ENCODE measurements at places on chromosomes 3 and 15. TPM values are rescaled to one million over a fixed set of nuclear protein-coding genes. Genes with fewer than 3 reads are reported as not detected.

GRCh38 chr15:27686971-27687370, 412.1 kb downstream of the OCA2 start:
- H3K36me3 ChIP-seq: no peaks in the 10 kb centered on the region
- H3K4me3 ChIP-seq: no peak overlapping the region
- DNase-seq: no peak
- H3K27me3 ChIP-seq: no peaks in the 10 kb centered on the region
- no peak overlapping the region for H3K27ac ChIP-seq

DNA sequence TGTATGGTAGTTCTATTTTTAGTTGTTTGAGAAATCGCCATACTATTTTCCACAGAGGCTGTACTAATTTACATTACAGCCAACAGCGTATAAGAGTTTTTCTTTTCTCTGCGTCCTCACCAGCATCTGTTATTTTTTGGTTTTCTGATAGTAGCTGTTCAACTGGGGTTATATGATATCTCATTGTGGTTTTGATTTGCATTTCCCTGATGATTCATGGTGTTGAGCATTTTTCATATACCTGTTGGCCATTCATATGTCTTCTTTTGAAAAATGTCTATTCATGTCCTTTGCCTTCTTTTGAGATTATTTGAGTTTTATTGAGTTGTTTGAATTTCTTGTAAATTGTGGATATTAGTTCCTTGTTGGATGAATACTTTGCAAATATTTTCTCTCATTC, 114.6 kb downstream of the LRRK1 start:
- no peak overlapping the region for H3K27ac ChIP-seq
- no peaks in the 10 kb centered on the region for H3K4me1 ChIP-seq
- no peaks in the 10 kb centered on the region for H3K27me3 ChIP-seq
- no peak overlapping the region for H3K4me3 ChIP-seq
- DNase-seq: no peak

DNA sequence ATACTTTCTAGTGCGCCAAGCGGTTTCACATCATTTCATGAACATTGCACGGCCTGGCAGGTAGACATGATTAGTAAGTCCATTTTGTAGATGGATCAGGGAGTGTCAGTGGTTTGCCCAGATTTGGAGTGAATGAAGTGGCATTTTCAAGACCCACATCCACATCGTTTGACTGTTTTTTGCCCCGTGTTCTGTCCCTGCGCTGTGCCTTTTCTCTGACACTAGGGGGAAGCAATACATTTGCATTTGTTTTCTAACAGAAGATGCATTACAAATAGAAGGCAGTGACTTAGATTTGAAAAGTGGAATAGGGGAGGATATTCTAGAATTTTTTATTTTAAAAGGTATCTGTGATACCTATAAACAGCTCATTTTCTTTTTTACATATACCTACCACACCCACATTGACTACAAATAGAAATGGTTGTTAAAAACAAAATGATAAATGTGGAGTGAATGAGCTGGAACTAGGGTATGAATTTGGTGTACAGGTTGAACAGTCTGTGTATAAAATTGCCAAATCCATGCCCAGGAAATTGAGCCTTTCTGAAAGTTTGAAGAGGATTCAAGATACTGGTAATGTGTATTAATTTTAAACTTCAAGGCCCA, 98.0 kb downstream of the USP13 start:
- H3K27me3 ChIP-seq: no peaks in the 10 kb centered on the region
- peaks cover 28% of the 10 kb centered on the region for H3K36me3 ChIP-seq
- no peak overlapping the region for H3K27ac ChIP-seq
- no peak overlapping the region for H3K4me3 ChIP-seq
- peak; percentile 54 for DNase-seq
- peaks cover 6% of the 10 kb centered on the region for H3K4me1 ChIP-seq

- H3K27ac ChIP-seq: no peak overlapping the region
- no peak for DNase-seq
- no peaks in the 10 kb centered on the region for H3K27me3 ChIP-seq
- no peak overlapping the region for H3K4me3 ChIP-seq
- H3K4me1 ChIP-seq: peaks cover 4% of the 10 kb centered on the region
- peaks cover 40% of the 10 kb centered on the region for H3K36me3 ChIP-seq
These were observed 24.3 kb downstream of the NXPE3 start for GRCh38 chr3:101803173-101803782.

INSYN1 gene
- total RNA-seq: 8.0 TPM

GRCh38 chr3:24493746-24494617, 668 bp downstream of the THRB start:
- H3K4me3 ChIP-seq: peak overlapping the region; percentile 98
- H3K27me3 ChIP-seq: peaks cover 15% of the 10 kb centered on the region
- H3K27ac ChIP-seq: peak overlapping the region; percentile 80
- peaks cover 16% of the 10 kb centered on the region for H3K4me1 ChIP-seq
- peak; percentile 85 for DNase-seq

- peak; percentile 86 for DNase-seq
- H3K4me1 ChIP-seq: peaks cover 30% of the 10 kb centered on the region
- H3K36me3 ChIP-seq: peaks cover 2% of the 10 kb centered on the region
- peak within 1 kb of the TSS; percentile 84 for H3K27ac ChIP-seq
- H3K27me3 ChIP-seq: no peaks in the 10 kb centered on the region
- H3K4me3 ChIP-seq: peak within 1 kb of the TSS; percentile 77
These were observed at the start of gene DIS3L for GRCh38 chr15:66293419-66294156. TSS of gene DIS3L (plus strand) at chr15:66293568. CDS start at chr15:66293597, 29 bp downstream.

DNA sequence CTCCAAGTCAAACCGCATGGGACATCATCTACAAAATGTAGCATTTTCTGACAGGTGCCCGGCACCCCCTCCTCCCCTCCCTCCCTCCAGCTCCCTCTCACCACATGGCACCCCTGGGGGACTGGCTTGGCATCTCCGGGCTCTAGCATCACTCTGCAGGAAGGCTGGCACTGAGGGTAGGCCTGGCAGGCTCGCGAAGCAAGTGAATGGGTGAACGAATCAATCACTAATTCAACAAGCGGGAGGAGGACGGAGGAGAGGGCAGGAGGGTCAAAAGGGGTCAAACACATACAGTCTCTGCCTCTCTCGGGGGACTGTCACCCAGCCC, 155.7 kb downstream of the NUP210 start:
- no peaks in the 10 kb centered on the region for H3K4me1 ChIP-seq
- no peaks in the 10 kb centered on the region for H3K36me3 ChIP-seq
- peaks cover 24% of the 10 kb centered on the region for H3K27me3 ChIP-seq
- H3K27ac ChIP-seq: no peak overlapping the region
- no peak for DNase-seq
- H3K4me3 ChIP-seq: no peak overlapping the region

SLC6A11 gene
- not detected for total RNA-seq

A4GNT gene
- not detected for total RNA-seq

DNA sequence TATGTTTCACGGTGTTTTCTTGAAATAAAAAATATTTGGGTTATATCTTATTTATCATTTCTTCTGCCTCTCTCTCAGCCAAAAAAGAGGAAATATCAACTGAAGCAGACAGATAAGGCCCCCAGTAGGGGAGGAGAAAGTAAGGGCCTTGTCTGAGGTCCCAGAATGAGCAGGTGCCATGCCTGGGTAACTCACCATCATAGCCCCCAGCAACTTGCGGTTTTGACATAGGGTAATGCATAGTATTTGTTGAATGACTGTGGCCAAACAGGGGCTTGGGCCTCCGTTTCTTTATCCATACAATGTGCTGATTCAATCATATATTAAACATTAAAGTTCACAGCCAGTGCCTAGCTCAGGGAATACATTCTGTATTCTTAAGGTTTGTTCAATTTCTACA, 119.6 kb downstream of the ABI3BP start:
- no peak overlapping the region for H3K27ac ChIP-seq
- H3K36me3 ChIP-seq: peaks cover 9% of the 10 kb centered on the region
- DNase-seq: no peak
- peaks cover 35% of the 10 kb centered on the region for H3K4me1 ChIP-seq
- H3K4me3 ChIP-seq: no peak overlapping the region
- H3K27me3 ChIP-seq: no peaks in the 10 kb centered on the region

DNA sequence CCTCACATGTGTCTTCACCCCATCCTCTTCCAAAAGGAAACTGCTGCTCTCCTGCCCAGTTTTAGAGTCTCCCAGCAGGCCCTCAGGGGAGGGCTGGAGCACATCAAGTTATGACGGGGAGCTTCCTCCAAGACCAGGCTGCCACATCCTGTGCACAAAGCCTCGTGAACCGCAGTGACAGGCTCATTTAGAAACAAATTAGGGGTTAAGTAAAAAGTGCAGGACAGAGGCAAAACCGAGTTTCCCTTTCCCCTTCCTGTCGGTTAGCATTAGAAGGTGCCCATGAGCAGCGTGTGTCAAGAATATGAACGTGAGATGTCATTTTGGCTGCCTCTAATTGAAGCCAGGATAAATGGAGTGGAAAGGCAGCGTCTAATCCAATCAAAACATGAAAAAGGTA, 199.7 kb downstream of the ARRDC4 start:
- H3K27me3 ChIP-seq: no peaks in the 10 kb centered on the region
- no peaks in the 10 kb centered on the region for H3K36me3 ChIP-seq
- no peak overlapping the region for H3K27ac ChIP-seq
- DNase-seq: no peak

SLC28A1 gene
- not detected for total RNA-seq

GRCh38 chr3:197960694-197961581, 921 bp downstream of the LMLN start:
- no peak for DNase-seq
- peaks cover 36% of the 10 kb centered on the region for H3K4me1 ChIP-seq
- H3K27ac ChIP-seq: peak overlapping the region; percentile 89
- peak overlapping the region; percentile 89 for H3K4me3 ChIP-seq
- peaks cover 9% of the 10 kb centered on the region for H3K36me3 ChIP-seq
- no peaks in the 10 kb centered on the region for H3K27me3 ChIP-seq

FILIP1L gene
- 49.3 TPM for total RNA-seq

TMEM207 gene
- total RNA-seq: not detected

DNA sequence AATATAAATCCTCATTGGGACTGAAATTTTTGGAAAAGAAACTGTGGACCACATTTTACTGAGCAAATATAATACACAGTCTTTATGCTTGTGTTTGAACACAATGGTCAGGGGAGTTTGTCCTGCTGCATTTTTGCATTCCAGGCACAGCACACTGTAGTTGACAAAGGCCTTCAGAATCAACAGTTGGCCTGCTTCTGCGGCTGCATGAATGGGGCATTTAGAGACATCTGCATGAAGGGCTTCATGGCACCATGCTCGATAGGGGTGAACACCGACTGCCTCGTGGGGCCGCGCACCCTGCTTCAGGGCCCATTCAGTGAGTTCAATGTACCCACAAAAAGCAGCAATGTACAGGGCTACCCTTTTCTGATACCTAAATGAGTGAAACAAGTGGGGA, 15.4 kb upstream of the COMMD2 start:
- H3K27me3 ChIP-seq: peaks cover 44% of the 10 kb centered on the region
- no peaks in the 10 kb centered on the region for H3K4me1 ChIP-seq
- no peak overlapping the region for H3K4me3 ChIP-seq
- no peak for DNase-seq

GRCh38 chr3:184360929-184361531, 375 bp downstream of the CLCN2 start:
- DNase-seq: no peak
- no peaks in the 10 kb centered on the region for H3K27me3 ChIP-seq
- H3K4me1 ChIP-seq: peaks cover 29% of the 10 kb centered on the region
- peaks cover 12% of the 10 kb centered on the region for H3K36me3 ChIP-seq
- H3K4me3 ChIP-seq: peak overlapping the region; percentile 77

DUOX1 gene
- total RNA-seq: not detected

LINGO1 gene
- 2.1 TPM for total RNA-seq

Data from osteocyte (in vitro differentiated cells).